ENCODE measurements at places on chromosomes 3 and 15.
A peak's percentile ranks its signal among the peaks of the same experiment; 100 is the strongest.

DNA sequence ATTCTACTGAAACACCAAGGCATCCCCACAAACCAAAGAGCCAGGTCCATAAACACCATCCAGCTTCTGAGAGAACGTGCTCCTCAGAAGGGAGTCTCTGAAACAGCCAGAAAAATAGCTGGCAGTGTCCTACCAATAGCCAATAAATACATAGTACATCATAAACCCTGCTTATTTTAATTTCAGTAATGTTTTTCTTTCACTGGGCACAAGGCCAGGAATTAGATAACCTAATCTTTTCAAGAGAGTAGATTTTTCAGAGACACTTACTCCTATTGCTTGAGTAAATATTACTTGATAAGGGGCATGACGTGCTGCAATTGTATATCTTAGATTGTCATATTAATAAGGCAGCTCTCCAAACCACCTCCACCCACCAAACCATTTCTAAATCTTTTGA, 22.7 kb downstream of the GADL1 start:
- no peak for ATAC-seq

DNA sequence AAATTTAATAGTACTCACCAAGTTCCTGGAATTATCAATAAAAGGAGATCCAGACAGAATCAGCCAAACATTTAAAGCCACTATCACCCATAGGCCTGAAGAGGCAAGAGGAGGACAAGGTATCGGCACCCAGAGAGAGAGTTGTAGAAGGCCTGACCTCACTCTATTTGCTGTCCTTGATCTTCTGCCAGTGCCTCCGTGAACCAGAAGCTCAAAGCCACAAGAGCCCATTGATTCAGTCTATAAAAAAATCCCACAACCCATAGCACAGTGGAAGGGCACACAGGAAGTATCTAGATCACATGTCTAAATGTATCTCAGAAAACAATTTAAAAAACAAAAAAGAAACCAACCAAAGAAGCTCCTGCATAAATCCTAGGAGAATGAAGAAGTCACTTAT, 68.6 kb upstream of the FAM174B start:
- no peak for ATAC-seq

DNA sequence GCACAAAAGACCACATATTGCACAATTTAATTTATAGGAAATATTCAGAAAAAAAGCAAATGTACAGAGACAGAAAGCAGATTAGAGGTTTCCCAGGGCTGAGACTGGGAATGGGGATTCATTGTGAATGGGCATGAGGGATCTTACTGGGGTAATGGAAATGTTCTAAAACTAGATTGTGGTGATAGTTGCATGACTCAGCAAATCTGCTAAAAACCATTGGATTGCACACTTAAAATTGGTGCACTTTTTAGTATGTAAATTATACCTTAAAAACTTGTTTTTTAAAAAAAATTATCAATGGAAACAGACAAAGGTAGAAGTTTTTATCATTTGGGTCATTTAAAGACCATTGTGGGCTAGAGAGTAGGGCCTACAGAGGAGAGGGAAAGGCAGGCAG, 230.6 kb downstream of the IL5RA start:
- no peak for ATAC-seq

DNA sequence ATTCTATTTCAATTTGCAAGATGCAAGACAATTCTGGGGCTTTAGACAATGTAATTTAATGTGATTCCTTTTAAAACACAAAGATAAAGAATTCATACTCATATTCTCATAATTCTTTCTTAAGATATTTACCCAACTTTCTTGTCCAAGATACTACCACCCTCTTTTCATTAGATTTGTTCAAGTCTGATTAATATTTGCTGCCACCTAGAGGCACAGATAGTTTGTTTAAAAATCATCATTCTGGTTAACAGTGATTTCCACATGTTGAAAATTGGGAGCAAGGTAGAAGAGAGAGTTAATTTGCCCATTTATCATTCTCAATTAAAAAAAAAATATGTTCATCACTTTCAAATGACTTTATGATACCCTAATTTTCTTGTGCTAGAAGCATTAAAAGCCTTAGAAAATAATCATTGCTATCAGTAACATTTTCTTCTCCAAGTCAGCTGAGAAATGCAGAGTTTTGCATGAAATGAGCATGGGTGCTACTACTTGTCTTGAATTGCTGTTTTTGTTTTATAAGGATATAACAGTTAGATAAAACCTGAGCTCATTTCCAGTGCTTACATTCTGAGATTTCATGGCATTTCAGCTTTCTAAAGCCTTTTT, 11.6 kb downstream of the TAMM41 start:
- ATAC-seq = peak; percentile 59

- no peak for ATAC-seq
Measured at GRCh38 chr3:34865346-34865745, 774.0 kb upstream of the ARPP21 start.

- no peak for ATAC-seq
Measured at GRCh38 chr3:161014843-161015749, 90.1 kb downstream of the B3GALNT1 start.

DNA sequence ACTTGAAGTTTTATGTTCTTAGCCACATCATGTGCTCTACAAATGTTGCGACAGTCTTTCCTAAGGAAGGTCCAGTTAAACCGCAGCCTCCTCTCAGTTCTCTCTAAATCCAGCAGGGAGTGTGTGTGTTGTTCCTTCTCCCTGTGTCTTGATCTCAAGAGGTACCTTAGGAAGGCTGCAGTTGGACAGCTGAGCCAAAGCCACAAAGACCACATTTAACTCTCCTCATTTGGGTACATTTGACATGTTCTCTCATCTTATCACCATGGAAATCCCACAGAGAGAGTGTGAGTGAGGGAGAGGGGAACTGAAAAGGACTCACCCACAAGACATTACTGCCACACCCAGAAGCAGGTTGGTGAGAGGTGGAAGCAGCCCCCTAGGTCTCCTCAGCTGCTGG, 79.5 kb downstream of the CD200R1L start:
- ATAC-seq = no peak

DNA sequence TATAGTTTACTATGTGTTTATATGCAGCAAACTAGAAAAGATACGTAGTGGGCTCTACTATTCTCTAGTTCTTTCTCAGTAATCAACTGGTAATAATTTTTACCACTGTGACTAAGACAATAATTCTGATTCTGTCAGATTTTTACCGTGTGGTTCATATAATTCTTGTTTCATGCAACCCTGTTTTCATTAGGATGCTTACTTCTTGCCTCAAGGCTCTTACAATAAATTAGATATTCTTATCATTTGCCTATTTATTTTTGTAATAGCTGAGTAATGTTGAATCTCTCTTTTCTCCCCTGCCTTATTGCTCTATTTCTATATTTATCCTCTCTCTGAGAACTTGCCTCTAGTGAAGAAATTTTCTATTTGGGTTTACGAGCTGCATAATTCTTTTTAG, 524.7 kb downstream of the NAALADL2 start:
- ATAC-seq = no peak

DNA sequence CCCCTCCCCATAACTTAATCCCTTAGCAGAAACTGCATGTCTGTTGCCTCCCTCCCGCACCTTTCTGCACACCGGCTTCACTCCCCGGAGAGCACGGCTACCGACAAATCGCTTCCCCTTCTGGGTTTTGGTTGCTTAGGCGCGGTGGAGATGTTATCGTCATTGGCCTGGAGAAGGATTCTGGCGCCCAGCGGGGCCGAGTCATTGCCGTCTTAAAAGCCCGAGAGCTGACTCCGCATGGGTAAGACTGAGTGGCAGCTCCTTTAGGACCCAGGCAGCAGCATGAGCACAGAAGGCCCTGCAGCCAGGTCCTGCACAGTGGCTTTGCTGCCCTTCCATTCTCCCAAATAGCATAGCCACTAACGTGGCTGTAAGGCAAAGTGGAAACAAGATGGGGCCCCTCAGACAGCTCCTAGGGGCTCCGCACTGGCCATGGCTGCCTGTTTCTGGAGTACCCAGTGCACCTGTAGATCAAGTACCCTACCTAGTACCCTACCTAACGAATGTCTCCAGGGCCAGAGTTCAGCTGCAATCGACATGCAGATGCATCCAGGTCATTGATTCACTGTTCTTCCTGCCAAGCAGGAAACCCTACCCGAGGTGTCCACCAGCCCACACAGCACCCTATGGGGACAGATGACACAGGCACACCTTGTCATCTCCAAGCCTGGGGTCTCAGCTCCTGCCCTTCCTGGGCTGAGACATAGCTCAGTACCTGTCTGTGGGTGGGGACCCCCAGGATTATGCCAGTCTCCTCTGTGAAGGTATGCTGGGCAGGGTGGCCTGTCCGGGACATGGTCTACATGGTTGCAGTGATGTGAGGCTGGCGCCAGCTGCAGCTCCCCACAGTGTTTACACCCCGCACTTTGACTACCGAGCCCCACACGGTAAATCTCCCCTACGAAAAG, 147.6 kb downstream of the LRRK1 start:
- ATAC-seq = no peak

- ATAC-seq = peak; percentile 91
Measured at GRCh38 chr3:183033746-183034145, 53.4 kb upstream of the DCUN1D1 start.

- ATAC-seq = no peak
Measured at GRCh38 chr15:59540654-59541053, 70.9 kb upstream of the GCNT3 start.

DNA sequence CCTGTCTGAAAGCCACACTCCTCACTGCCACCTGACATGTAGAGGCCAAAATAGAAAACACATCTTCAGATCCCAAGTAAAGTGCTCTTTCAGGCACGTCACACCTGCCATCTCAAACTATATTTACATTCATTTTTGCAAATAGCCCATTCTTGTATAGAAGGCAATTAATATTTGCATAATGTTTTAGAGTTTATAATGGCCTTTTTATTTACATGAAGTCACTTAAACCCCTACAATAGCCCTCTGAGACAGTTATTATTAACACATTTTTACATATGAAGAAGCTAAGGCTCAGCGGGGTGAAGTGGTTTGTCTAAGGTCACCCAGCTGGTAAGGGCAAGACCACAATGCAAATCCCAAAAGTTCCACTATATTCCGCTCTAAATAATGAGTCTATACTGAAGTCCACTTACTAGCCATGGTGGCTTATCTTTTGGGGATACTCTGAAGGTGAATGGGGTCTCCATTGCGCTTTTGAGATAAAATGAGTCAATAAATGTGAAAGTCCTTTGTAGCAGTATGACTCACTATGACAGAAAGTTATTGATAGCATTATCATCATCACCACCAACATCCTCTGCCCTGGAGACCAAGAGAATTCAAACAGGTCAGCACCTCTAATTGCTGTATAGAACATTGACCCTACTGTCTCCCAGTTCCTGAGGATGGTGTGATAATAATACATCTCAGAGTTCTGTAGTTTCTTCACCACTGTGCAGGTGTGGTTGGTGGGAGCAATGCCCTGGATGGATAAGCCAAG, 155.9 kb upstream of the BCL6 start:
- ATAC-seq = no peak

DNA sequence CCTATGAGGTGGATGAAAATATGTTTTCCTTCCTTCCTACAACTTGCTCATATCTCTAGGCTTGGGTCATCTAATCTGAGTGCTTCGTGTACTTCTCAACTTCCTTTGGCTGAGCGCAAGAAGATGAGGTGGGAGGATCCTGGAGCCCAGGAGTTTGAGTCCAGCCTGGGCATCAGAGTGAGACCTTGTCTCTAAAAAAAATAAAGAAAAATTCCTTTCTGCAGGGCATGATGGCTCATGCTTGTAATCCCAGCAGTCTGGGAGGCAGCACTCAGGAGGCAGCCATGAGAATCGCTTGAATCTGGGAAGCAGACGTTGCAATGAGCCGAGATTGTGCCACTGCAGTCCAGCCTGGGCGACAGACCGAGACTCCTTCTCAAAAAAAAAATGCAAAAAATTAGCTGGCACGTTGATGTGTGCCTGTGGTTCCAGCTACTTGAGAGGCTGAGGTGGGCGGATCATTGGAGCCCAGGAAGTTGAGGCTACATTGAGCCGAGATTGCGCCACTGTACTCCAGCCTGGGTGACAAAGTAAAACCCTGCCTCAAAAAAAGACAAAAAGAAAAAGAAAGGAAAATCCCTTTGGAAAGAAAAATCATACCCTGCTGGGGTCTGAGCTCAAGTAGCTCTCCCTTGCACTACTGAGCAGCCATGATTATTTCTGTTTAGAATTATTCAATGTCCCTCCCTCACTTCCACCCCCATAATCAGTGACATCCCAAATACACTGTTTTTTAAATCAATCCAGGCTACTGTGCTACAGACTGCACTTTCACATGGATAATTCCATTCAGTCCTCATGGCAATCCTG, 28.0 kb upstream of the RAB11A start:
- no peak for ATAC-seq

- no peak for ATAC-seq
Measured at GRCh38 chr15:62068810-62069167, 2.0 kb downstream of the C2CD4A start.

GRCh38 chr15:93656041-93656440, 567.0 kb upstream of the RGMA start:
- no peak for ATAC-seq

DNA sequence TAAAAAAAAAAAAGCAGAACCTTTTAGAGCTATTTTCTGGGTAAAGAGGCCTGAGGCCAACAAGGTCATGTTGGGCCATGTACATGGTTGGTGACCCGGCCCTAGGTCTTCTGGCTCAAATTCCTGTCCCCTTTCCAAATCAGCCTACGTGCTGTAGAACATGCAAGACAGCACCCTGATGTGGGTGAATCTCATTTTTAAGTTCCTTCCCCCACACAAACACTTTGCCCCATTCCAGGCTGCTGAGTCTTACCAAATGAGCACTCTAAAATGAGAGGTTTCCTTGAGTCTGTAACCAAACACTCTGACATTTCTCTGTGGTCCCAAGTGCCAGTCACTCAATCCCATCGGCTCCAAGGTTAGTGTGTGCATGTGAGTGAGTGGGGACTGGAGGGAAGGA, 9.4 kb downstream of the BCL6 start:
- ATAC-seq = no peak

DNA sequence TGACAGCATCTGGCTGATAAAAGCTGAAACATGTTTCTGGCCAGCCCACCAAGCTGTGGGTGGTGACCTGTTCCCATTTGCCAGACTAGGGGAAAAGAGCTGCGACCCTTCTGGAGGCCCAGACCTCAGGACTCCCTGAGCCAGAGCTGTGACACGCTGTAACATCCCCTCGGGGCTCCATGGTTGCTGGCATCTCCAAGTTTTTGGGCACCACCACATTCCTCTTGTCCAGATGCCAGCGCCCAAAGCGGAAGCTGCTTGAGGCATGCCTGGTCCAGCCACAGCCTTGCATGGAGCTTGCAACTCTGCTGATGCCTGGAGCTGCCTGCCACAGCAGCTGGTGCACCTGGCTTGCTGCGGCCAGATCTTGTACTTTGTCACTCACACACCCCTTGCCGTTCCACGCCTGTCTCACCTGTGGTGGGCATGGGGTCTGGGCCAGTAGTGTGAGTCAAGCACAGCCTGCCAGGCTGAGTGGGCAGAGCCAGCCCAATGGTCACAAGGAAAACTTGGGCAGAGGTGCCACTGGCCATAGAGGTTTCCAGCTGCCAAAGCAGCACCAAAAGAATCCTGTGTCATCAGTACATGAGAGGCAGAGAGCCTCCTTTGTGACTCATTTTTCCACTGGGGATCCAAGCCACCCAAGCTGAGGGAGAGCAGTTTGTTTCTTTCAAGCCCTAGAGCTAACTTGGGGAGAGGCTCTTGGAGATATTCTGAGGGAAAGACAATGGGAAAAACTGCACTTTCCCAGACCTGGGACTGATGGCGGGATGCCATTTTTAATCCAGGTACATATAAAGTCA, 45.7 kb upstream of the PTX3 start:
- ATAC-seq = no peak

- ATAC-seq = no peak
Measured at GRCh38 chr3:4606911-4607310, 113.8 kb downstream of the ITPR1 start.
